ENCODE measurements at places on chromosomes 12 and 14.
A peak's percentile ranks its signal among the peaks of the same experiment; 100 is the strongest.

- no peak for DNase-seq
Observed at GRCh38 chr12:110758922-110759321, 16.2 kb upstream of the PPP1CC start.

DNA sequence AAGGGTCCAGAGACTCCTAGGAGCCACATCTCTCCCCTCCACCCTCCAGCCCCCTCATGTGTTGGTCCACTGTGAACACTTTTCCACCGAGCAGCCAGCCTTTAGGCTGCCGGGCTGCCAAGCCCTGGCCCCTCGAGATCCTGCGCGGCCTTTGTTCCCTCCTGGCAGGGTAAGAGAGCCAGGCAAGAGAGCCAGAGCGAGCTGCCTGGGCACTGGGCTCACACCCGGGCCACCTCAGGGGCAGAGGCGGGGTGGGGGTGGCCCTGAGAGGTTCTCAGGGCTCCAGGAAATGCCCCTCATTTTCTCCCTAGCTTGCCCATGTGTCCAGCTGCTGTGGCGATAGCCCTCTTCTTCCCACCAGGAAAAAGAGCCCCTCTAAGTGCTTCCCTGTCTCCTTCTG is 44.8 kb downstream of the LTBP2 start:
- DNase-seq, result no peak

DNA sequence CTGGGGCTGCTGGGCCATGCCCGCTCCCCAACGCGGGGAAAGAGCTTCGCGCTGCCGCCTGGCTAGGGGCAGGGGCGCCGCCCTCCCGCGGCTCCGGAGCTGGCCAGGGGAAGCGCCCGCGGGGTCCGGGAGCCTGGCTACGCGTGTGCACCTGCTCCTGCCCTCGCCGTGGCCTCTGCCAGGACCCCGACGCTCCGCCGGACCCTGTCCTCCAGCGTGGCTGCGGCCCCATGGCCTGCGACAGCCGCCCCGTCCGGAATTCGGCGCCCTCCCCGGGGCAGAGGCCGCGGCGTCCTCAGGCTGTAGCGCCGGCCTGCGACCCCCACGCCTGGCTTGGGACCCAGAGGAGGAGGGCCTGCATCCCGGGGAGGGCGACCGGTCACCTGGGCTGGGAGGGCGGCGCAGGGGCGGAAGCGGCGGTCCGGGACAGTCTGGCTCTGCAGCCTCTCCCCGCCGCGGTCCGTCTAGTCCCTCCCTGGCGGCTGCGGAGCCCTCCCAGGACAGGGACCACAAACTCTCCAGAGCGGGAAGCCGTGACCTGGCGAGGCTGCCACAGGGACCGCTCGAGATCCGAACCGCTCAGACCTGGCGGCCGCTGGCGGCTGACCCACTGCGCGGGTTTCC is 85.6 kb downstream of the ALG10 start:
- no peak for DNase-seq

DNA sequence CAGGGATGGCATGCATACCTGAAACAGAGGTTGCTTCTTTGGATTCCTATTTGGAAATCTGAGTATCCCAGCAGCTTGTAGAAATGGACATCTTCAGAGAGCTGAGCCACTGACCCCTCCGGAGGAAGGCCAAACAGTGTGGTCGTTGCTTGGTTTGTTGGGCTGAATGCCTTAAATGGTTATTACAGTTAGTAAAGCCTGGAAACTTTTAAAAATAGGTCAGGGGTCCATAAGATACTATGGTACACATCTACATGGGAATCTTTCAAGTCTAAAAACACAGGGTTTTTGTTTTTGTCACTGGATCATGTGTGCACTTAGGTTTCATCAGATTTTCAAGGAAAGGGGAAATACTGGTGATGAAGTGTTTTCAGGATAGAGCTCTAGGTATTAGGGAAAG is 7.7 kb downstream of the DYRK2 start:
- no peak for DNase-seq

DNA sequence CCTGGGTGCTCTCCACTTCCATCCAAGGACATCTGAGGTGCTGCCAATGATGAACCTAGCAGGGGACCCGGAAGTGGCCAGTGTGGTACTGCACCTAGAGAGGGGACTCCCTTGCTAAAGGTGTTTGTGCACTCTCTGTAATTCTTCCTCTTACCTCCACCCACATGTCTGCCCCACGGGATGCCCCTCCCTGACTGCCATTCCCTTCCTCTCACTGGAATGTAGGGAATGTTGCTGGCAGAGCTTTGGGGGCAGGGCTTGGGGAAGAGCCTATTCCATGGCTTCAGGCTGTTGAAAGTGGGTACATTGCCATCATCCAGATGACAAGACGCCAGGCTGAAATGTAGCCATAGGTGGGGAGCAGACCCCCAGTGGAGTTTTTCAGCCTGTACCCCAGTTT is 153.2 kb downstream of the SMOC1 start:
- DNase-seq, result peak; percentile 81

GRCh38 chr14:103074729-103075367 is 9.2 kb upstream of the LBHD2 start:
- DNase-seq, result peak; percentile 79

- no peak for DNase-seq
Observed at GRCh38 chr12:29752121-29752520, 31.6 kb downstream of the TMTC1 start.

GRCh38 chr14:93308686-93309345 is 24.0 kb downstream of the BTBD7 start:
- no peak for DNase-seq

GRCh38 chr14:51682411-51682810 is 30.7 kb downstream of the FRMD6 start:
- DNase-seq, result no peak

DNA sequence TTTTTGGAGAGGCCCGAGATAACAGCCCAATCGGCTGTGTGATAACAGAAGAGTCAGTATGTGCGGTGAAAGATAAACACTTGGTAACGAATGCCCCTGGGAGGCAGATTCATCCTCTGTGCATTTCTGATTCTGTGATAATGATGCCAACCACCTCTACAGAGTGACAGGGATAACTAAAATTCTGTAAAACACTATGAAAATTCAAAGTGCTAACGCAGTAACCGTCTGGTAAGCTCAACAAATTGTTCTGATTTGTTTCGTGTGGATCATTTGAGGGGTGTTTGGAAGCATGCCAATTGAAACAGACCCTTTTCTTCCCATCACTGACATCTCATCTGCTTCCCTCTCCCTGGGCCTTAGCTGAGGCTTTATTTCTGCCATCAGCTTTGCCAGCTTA is 76.3 kb downstream of the ESR2 start:
- no peak for DNase-seq

GRCh38 chr14:93880021-93880820 is 46.9 kb upstream of the FAM181A start:
- no peak for DNase-seq

- no peak for DNase-seq
Observed at GRCh38 chr12:43988838-43989560, 153.1 kb downstream of the TMEM117 start.

- DNase-seq, result no peak
Observed at GRCh38 chr14:50116966-50117365, 594 bp upstream of the VCPKMT start.

DNA sequence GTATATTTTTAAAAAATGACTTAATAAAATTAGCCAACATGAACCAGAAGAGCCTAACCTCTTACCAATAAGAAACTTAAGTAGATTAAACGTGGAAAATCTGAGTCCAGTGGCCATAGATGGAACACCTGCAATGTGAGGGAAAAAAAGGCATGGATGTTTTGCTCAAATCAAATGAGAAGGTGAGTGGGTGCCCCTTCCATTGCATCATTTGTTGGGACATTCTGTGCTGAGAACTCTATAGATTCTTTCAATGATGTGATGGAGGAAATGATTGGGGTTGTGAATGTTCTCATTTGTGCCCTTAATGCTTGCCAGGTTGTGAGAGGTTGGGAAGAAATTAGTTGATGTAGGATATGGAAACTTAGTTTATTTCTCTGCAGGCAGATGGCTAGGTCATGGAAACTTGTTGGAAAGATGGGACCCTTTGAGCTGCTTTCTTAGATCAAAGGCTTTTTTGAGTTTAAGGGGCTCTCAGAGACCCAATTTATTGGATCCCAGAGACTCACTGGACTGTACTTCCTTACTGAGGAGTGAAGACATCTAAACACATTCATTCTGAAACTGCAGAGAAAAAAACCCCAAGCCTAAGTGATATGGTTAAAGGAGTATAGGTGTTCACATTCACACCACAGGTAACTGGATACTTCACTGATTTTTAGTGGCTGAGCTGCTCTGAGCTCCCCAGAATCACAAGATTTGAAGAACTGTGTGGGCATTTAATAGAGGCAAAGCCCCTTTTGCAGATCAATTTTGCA is 95.9 kb downstream of the DACT1 start:
- DNase-seq, result no peak

GRCh38 chr12:1935700-1936378 is 17.4 kb upstream of the CACNA2D4 start:
- DNase-seq, result peak; percentile 44

DNA sequence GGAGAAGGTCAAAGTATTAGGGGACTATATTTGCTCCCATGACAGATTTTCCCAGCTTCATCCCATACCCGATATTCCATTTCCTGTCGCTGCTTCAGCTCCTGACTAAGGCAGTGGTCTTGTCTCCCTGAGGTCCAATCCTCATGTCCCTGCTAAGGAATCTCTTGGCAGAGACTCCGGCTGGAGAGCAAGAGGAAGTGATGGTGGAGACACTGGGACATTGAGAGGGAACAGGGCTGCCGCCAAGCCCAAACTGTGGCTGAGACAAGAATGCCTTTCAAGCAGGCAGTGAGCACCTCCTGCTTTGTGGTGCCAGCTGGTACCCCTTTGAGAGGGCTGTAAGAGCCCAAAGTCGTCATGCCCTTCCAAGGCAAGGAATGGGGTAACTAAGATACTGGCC is 5.5 kb downstream of the SP7 start:
- DNase-seq, result no peak

- DNase-seq, result no peak
Observed at GRCh38 chr12:110845339-110845682, 1.5 kb upstream of the CCDC63 start.

DNA sequence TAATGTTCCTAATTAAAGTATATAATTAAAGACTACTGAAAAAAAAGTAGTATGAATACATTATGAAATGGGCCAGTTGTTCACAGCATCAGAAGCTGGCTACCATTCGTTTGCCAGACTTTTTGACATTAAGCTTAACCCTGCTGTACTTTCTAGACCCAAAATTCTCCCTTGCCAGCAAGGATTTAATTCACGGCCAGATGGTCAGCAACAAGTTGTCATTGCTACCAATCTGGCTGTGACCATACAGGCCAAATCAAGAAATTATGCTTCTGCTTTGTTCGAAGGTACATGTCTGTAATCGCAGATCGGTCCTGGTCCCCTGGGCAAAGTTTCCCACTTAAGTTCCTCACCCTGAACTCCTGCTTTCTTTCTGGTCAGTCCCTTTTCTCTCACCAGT is 217.7 kb upstream of the ATXN7L3B start:
- DNase-seq, result no peak

GRCh38 chr12:38689195-38689594 is 216.2 kb downstream of the CPNE8 start:
- no peak for DNase-seq

- DNase-seq, result no peak
Observed at GRCh38 chr14:76753541-76754198, 7.6 kb upstream of the VASH1 start.

DNA sequence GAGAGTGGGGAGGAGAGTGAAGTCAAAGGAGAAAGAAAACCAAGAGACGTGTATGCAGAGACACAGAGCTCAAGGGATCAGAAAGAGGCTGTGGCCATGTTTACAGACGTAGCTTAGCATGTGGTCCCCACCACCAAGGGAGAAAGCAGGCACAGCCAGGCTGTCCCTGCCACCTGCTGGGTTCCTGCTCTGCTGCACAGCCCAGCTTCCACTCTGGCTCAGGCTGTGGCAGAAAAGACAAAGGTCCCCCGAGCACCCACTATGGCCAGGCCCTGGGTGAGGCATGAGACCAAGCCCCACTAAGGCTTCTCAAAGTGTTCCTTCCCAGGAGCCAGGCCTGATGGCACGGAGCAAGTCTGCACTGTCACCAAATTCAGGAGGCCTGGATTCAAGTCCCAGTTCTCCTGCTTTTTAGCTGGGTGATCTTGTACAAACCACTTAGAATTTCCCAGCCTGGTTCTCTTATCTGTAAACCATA is 25.9 kb upstream of the COL2A1 start:
- DNase-seq, result no peak

DNA sequence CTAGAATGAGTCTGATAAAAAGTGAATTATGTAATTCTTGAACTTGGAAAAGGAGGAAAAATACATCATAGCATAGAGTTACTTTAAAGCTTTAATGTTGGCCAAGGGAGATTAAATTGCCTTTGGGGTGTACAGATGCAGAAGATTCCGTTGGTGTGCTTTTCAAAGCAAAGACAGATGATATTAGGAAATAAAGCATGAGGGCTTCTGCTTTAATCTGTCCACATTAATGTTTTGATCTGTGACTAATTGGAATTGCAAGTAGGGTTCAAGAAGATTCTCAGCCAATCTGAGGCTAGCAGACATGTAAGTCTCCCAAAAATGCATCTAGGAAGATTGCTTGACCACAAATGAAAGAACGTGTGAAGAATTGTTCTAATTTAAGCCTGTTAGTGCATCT is 35.2 kb downstream of the LGR5 start:
- DNase-seq, result no peak

GRCh38 chr12:67804168-67804567 is 155.6 kb downstream of the DYRK2 start:
- no peak for DNase-seq

GRCh38 chr12:11886339-11886738 is 184.4 kb upstream of the BCL2L14 start:
- no peak for DNase-seq

DNA sequence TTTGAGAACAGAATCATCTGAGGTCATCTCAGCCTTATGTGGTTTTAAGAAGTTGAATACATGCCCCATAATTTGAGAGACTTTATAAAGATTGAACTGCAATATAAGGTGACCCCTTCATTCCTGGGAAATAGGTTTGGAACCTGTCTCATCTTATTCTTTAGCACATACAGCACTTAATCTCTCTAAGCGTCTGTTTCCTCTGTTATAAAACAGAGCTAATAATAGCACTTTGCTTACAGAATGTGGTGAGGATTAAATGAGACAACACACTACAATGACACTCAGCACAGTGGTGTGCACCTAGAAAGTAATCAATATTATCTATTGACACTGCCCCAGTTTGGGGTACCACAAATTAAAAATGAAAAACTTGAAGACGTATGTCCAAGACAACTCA is 102.1 kb downstream of the DUSP6 start:
- DNase-seq, result no peak

DNA sequence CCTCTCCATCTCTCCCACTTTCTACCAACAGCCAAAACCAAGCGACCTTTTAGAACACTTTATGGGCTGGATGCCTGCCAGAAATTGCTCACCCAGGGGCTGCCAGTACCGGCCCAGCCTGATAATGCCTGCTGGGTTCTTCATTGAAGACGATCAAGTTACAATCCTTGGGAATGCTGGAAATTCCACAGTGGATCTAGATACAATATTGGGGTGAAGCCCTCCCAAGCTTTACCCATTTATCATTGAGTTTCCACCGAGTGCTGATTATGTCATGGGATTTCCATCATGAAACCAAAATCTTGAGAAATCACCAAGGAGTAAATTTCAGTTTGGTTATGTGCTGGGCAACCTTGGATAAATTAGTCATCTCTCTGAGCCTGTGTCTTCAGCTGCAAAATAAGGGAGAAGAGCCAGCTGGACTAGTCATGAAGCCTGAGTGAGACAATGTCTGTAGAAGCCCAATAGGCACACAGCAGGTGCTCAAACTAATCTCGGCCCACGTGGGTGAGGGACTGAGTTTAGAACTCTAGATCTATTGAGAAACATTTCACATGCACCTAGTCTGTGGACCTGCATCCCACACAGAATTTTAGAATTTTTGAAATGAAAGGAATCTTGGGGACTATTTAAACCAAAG is 75.5 kb upstream of the CLMN start:
- DNase-seq, result no peak

GRCh38 chr12:123271001-123271668 is 521 bp downstream of the CDK2AP1 start:
- peak; percentile 89 for DNase-seq
